ENCODE measurements at places on chromosomes 4 and X.

GRCh38 chr4:17760626-17761025, 20.8 kb downstream of the FAM184B start:
- DNase-seq: no peak

DNA sequence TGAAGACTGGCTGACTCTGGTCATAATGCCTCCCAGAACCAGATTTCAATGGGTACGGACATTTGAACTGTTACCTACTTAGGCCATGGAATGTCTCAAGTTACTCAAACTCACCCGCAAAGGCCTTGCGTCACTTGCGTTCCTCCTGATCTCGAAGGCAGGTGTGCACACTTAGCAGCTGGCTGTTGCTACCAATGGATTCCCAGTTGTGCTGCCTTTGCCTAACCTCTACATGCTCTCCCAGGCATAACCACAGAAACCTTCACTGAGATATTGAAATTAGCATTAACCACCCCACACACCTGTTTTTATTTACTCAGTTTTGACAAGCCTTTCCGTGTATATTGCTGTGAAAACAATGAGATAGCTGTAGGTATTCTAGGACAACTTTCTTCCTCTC, 2.8 kb downstream of the ERVMER34-1 start:
- no peak for DNase-seq

DNA sequence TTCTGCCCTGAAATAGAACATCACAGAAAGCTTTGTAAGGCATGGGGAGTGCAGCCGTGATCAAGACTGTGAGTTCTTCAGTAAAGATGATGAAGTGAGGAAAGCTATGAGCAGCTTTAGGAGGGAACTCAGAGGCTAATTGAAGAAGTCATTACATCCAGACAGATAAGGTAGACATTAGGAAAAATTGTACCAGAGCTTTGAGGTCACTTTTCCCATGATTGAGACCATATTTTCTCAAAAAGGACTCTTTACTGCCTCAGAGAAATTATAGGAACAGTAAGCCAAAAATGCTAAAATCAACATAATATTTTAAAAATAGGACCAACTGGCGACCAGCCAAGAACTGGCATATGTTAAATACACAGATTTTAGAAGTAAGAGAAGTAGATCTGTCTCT, 11.2 kb downstream of the CHST7 start:
- no peak for DNase-seq

DNA sequence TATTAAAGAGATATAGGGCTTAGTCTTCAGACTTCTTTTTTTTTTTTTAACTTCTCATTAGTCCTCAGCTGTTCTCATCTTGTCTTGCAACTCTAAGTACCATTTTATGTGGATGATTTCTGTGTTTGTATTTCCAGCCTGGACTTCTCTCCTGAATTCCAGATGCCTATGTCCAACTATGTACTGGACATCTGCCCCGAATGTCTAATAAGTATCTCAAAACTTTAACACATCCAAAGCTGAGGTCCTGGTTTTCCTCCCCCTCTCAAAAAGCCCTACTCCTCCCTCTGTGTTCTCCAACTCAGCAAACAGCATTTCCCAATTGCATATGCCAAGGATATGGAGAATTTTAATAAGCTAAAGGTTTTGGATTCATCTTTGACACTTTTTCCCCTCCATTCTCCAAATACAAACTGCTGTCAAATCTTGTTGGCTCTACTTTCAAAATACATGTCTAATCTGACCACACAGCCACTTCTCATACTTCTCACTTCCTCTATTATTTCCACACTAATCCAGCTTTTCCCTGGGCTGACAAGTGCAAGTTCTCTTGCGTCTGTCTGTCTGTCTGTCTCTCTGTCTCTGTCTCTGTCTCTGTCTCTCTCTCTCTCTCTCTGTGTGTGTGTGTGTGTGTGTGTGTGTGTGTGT, 79.8 kb downstream of the CLCN5 start:
- no peak for DNase-seq

GRCh38 chrX:101485212-101485949, at the start of gene ARMCX4:
Gene ARMCX4, plus strand, starts transcription at chrX:101485456. Its CDS starts 3,134 bp downstream, at chrX:101488590.
- no peak for DNase-seq

DNA sequence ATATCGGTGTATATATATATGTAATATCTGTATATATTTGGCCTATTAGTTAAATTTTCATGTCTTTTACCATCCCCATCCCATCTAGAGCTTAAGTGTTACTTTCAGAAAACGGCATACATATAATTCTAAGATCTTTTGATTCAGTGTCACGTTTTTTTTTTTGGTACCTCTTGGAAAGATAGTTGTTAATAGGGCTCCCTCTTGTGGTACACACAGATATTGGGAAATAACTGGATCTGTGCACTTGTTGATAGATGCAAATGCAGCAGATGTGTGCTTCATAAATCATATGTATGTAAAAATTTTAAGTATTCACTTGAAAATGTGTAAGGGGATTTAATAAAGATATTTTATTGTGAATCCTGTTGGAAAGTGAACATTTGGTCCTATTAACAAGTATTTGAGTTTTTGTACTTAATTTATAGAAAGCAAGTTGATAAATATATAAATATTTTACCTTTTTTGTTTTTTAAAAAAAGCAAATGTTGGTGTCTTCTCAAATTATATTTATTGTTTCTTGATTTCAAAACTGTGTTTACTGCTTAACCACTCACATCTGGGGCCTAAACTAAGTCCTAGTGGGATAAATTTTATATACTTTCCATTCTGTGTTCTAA, 74.7 kb downstream of the PAQR3 start:
- peak; percentile 53 for DNase-seq

DNA sequence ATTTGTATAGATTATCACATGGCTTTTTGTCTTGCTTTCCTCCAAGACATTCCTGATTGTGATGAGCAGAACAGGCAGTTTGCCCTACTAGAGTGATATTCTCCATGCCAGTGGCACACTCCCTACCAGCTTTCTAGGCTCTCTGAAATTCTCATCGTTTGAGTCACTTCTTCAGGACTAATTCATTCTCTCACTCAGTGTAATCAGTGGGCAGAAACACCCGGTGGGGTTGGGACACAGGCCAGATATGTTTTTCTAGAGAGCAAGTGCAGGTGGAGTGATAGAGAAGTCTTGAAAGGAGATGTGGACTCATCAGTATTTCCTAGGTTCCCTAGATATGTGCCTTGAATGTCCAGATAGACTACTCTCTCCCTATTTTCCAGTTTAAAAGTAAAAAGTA, 13.1 kb downstream of the RAB33A start:
- peak; percentile 19 for DNase-seq

GRCh38 chr4:168509786-168510185, 12.9 kb downstream of the PALLD start:
- no peak for DNase-seq

DNA sequence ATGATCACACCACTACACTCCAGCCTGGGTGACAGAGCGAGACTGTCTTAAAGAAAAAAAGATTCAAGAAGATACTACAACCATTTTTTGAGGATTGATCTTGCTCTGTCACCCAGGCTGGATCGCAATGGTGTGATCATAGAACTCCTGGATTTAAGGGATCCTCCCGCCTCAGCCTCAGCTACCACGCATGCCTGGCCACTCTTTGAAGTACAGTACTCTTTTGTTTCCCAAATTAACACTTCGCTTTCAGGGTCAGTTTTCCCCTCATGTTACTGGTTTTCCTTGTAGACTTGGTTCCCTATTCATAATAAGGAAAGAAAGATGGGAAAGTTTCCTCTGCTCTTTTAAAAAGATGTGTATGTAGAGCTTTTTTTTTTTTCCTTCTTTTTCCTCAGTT, 34.3 kb downstream of the FHIP1A start:
- no peak for DNase-seq

- DNase-seq: no peak
Observed at GRCh38 chrX:78979789-78980464, 34.7 kb downstream of the P2RY10 start.

- no peak for DNase-seq
Observed at GRCh38 chr4:185508181-185508580, 27.1 kb downstream of the PDLIM3 start.

- no peak for DNase-seq
Observed at GRCh38 chr4:121749225-121749624, 15.7 kb downstream of the SMIM43 start.

- no peak for DNase-seq
Observed at GRCh38 chr4:146193628-146194027, 18.1 kb downstream of the LSM6 start.

DNA sequence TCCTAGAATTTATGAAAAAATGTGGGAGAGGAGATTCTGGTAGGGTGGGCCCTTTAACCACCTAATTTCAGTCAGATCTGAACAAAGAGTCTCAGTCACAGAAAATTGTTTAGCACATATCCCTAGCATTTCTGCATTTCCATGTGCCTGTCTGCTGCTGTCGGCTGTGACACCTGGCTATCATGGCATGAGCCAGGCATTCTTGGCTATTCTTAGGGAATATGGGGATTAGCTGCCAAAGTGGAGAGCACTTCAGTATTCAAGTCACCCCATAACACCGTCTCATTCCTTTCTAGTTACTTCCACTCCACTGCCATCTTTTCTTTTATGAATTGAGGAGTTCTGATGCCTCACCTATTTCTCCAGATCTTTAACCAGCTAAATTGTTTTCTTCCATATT, 211.5 kb downstream of the FRAS1 start:
- DNase-seq: no peak

DNA sequence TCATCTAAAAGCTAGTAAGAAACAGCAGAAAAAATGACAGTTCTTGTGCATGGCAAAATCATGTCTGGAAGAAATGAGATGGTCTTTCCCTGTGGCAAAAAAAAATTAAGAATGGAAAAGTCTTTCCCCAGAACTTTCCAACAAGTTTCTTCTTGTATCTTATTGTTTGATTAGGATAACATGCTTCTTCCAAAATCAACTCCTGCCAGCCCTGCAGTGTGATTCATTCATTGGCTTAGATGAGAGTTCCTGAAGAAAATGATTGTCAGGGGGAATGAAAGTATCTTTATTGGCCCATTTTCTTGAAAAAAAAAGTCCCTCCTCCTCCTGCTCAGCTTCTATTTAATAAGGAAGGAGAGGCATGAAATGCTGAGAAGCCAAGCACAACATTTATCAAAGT, 407.7 kb downstream of the ARAP2 start:
- no peak for DNase-seq

DNA sequence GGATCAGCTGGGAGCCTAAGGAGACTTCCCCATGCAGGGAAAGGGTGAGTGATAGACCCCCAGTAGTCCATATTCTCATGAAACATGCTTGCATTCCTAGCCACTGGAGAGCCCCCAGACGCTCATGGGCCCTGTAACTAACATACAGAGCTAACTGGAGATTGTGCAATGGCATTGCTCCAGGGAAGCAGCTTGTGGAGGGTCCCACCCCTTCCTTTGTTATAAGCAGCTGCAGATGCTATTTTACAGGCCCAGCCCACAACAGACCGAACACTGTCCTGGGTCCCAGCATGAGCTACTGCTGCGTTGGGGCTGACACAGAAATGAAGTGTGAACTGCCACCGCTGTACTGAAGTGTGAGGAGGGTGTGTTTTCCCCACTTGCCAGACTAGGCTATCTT, 1465.7 kb upstream of the DIAPH2 start:
- no peak for DNase-seq

- DNase-seq: no peak
Observed at GRCh38 chr4:84669201-84669600, 86.3 kb downstream of the CDS1 start.

DNA sequence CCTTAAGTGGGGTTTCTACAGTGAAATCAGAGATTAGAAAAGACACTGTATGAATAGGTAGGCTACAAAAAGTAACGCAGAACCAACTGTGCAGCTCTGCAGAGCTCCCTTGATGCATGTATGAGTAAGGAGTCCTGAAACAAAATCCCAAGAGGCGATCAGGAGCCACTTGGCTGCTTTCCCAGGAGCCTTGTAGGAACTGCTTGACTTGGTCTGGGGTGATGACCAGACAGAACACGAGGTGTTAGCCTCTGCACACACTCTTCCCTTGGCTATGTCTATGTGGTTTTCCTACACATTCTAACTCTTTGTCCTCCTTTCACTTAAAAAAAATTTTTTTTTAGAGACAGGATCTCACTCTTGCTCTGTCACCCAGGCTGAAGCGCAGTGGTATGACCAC, 22.8 kb upstream of the AP1S2 start:
- peak; percentile 38 for DNase-seq

GRCh38 chrX:129116676-129117470, 406.4 kb downstream of the SMARCA1 start:
- no peak for DNase-seq

- no peak for DNase-seq
Observed at GRCh38 chr4:4428966-4429875, 42.3 kb downstream of the NSG1 start.

DNA sequence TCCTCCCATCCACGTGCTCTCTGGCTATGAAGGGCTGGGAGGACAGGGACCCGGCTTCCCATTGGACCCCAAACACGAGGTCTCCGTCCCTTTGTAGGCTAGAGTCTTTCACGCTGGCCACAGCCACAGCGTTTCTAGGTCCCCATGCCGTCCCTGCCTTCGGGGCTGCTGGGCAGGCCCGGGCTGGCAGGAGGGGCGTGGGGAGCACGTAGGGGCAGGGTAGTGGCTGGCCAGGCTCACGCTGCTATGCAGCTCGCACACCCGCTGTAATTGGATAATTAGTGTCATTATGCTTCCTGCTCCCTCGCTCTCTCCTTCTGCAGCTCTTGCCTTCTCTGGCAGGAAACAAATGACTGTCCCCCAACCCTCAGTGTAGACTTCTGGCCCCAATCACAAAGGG, 9.8 kb downstream of the ATP2B3 start:
- no peak for DNase-seq

GRCh38 chr4:89111833-89112563, 665 bp downstream of the TIGD2 start:
- DNase-seq: peak; percentile 38

DNA sequence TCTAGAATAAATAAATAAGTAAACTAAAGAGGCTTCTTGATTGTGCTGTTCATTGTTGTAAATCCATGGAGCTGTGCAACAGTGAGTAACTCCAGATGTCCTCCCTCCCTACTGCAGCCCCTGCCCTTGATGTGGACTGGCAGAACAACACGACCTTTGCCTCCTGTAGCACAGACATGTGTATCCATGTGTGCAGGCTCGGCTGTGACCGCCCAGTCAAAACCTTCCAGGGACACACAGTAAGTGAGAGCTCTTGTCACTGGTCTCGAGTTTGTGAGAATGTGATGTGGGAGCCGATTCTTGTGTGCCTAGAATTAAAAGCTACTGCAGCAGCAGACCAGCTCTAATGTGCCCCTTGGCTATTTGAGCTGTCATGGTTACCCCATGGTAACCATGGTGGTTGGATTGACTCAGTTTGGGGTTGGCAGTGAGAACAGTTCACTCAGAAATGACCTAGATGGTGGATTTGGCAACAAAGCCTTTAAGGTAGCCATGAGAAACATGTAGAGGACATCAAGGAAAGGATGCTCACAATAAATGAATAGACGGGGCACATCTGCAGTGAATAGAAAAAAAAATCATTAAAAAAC, 60.7 kb downstream of the GPR143 start:
- no peak for DNase-seq

DNA sequence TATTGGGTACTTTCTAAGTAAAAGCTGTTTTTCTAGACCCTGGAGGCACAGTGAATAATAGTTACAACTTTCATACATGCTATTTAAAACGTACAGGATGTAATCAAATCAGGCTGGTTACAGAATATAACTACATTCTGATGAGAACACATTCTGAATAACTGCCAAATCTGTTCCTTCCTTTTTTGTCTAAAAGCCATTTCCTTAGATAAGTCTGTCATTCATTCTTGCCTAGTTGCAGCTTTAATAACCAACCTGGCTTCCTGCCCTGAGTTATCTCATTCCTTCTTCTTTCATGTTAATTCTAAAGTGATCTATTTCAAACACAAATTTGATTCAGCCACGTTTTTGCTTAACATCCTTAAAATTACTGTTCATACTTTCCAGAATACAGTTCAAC, 189.7 kb upstream of the ITM2A start:
- DNase-seq: no peak

- DNase-seq: no peak
Observed at GRCh38 chrX:19857131-19857530, 30.3 kb downstream of the SH3KBP1 start.

GRCh38 chr4:157172011-157172410, 48.5 kb upstream of the GRIA2 start:
- DNase-seq: no peak

Measured in A172 (cell line).